ENCODE measurements at places on chromosomes 12 and 14.

DNA sequence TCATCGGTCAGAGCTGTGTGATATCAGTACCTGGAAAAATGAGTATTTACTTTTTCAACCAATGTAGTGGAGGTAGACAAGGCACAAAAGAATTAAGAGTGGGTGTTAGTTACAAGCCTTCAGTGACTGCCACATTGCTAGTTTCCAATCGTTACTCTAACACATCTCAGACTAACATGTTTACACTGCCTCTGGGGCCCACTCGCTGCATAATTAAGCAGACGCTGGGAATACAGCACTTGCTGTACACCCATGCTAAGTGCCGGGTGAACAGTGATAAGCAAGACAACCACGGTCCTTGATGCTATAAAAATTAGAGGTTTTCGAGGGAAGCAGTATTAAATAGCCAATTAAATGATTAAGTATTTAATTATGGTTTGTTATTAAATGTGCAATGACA, 1147.6 kb downstream of the AACS start:
- H3K27me3 ChIP-seq, result peaks cover 35% of the 10 kb centered on the region
- H3K27ac ChIP-seq, result no peak overlapping the region
- no peak overlapping the region for H3K4me3 ChIP-seq
- no peaks in the 10 kb centered on the region for H3K36me3 ChIP-seq
- no peak for DNase-seq

- DNase-seq, result no peak
- no peaks in the 10 kb centered on the region for H3K36me3 ChIP-seq
- H3K4me3 ChIP-seq, result peak overlapping the region; percentile 22
Observed at GRCh38 chr14:68958553-68958952, 20.5 kb downstream of the ACTN1 start.

DNA sequence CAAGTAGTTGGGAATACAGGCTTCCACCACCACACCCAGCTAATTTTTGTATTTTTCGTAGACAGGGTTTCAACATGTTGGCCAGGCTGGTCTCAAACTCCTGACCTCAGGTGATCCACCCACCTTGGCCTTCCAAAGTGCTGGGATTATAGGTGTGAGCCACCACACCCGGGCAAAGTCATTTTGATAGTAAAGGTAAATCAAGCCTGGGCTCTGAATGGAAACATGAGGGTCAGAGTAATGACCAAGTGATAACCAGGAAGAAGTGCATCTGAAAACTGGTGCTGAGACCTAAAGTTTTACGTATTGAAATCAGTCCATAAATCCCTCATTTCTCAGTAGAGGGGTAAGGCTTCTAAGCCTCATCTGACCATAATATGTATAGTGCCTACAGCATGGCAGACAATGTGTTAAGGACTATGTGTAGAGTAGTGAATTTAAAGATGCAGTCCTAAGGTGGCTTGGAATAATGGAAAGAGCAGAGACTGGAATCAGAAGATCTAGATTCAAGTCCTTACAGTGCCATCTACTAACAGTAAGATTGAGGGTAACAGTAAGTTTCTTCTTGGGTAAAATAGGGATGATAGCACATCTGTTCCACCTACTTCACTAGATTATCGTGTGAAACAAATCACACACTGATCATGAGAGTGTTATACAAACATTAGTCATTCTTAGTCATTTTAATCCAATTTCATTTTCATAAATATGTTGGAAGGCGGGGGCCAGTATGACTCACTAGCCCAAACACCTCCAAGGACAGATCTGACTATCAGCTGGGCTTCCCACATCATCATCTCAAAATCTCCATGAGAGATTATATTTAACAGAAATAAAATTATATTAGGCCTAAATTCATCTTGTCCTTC, 11.2 kb downstream of the MAP4K5 start:
- peak overlapping the region; percentile 26 for H3K27ac ChIP-seq
- DNase-seq, result no peak
- no peaks in the 10 kb centered on the region for H3K27me3 ChIP-seq
- no peak overlapping the region for H3K4me3 ChIP-seq
- H3K4me1 ChIP-seq, result peaks cover 19% of the 10 kb centered on the region
- no peaks in the 10 kb centered on the region for H3K36me3 ChIP-seq

GRCh38 chr14:61565836-61566536, 129.3 kb upstream of the HIF1A start:
- no peaks in the 10 kb centered on the region for H3K27me3 ChIP-seq
- DNase-seq, result no peak
- no peak overlapping the region for H3K4me3 ChIP-seq
- peak overlapping the region; percentile 87 for H3K27ac ChIP-seq
- H3K36me3 ChIP-seq, result no peaks in the 10 kb centered on the region
- H3K4me1 ChIP-seq, result peaks cover 70% of the 10 kb centered on the region

DNA sequence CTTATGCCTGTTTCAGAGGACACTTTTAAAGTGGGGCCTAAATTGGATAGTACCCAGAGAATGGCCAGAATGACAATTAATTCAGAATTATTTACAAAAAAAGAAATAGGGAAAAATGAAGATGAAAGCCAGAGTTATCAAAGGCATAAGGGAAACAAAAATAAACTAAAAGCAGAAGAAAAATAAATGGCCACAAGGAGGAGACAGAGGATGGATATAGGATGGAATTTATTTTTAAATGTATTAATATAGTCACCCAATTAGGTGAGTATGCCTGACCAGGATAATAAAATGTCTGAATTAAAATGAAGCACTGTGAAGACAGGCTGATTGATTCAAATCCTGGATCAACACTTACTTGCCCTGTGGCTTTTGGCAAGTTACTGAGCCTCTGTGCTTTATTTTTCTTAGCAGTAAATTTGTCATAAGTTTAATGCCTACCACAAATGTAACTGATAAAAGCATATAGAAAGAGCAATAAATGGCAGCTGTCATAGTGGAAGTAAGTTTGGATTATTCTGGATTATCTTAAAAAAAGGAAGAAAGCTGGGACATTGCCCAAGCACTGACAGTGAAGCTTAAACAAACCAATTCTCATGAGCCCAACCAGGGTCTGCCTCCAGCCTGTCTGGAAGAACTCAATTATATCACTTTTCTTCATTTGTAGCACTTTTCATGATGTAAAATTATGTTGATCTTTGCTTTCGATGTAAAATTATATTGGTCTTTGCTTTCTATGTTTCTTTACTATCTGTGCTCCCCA, 3.5 kb downstream of the CLEC9A start:
- H3K4me1 ChIP-seq, result no peaks in the 10 kb centered on the region
- H3K36me3 ChIP-seq, result no peaks in the 10 kb centered on the region
- no peaks in the 10 kb centered on the region for H3K27me3 ChIP-seq
- H3K4me3 ChIP-seq, result no peak overlapping the region

- H3K27me3 ChIP-seq, result no peaks in the 10 kb centered on the region
- peaks cover 54% of the 10 kb centered on the region for H3K4me1 ChIP-seq
- no peak overlapping the region for H3K4me3 ChIP-seq
- H3K27ac ChIP-seq, result peak overlapping the region; percentile 47
- H3K36me3 ChIP-seq, result peaks cover 49% of the 10 kb centered on the region
- DNase-seq, result no peak
Observed at GRCh38 chr14:52042371-52043289, 26.2 kb downstream of the NID2 start.

DNA sequence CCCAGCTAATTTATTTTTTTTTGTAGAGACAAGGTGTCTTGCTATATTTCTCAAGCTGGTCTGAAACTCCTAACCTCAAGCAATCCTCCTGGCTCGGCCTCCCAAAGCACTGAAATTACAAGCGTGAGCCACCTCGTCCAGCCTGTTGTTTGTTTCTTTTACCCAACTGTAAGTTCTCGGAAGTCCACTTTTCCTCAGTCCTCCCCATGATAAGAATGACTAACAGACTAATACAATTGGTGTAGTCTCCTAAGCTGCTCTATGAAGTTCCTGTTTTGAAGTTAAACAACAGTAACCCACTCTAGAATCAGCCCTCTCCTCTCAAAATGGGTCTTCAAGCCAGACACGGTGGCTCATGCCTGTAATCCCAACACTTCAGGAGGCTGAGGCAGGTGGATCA, 36.5 kb downstream of the HIGD1C start:
- no peak overlapping the region for H3K4me3 ChIP-seq
- DNase-seq, result no peak
- peaks cover 26% of the 10 kb centered on the region for H3K4me1 ChIP-seq

GRCh38 chr14:99562856-99563748, 40.9 kb downstream of the CCDC85C start:
- no peaks in the 10 kb centered on the region for H3K27me3 ChIP-seq
- H3K36me3 ChIP-seq, result no peaks in the 10 kb centered on the region
- peaks cover 82% of the 10 kb centered on the region for H3K4me1 ChIP-seq
- no peak overlapping the region for H3K4me3 ChIP-seq

DNA sequence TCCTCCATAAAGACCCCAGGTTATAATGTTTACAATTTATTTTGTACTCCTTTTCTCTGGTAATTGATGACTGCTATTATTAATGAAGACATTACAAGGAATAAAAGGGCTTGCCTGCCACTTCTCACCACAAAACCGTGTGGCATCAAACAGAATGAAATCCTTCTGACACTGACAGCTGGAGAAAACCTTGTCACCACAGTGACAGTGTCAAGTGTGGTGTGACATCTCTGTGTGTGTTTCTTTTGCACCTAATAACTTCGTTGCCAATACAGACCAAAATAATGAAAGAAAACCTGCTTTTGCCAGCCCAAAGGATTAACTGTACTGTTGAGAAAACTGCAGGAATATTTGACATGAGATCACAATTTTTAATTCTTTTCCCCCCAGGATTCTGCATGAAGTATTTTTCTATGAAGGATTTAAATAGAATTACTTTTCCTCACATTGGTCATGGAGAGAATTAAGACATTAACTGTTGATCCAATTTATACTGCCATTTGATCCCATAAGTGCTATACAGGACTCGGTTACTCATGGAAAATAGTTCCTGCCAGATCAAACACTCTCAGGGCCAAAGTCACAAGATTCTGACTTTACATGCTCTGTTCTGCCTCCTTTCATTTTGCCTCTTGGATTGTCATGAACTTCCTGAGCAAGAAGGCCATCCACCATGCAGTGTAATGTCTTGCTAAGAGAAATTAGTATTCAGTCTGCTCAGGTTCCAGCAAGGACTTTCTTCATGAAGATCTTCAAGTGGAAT, 60.4 kb upstream of the IFNG-AS1 start:
- no peaks in the 10 kb centered on the region for H3K27me3 ChIP-seq
- H3K36me3 ChIP-seq, result no peaks in the 10 kb centered on the region
- peak overlapping the region; percentile 65 for H3K27ac ChIP-seq
- no peak for DNase-seq

- H3K4me1 ChIP-seq, result no peaks in the 10 kb centered on the region
- H3K27me3 ChIP-seq, result peaks cover 10% of the 10 kb centered on the region
- no peak for DNase-seq
Observed at GRCh38 chr12:64800640-64801039, 23.8 kb upstream of the TBC1D30 start.

DNA sequence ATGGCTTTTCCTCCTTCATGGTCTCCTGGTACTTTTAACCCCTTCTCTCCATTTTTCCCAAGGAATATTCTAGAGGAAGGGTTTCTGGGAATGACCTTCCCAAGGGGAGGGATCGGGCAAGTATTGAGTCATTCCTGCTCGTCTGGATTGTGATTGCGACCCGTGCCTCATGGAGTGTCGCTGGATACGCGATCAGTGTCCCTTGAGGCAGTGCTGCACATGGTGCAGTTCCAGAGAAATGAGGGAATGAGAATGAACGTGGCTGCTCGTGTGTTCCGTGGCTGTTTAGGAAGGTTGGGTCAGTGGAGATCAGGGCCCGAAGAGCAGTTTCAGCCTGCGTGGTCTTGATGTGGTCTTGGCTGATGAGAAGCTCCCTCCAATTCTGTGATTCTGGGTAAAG, 234.4 kb downstream of the CACNA1C start:
- DNase-seq, result no peak
- no peaks in the 10 kb centered on the region for H3K27me3 ChIP-seq
- H3K4me3 ChIP-seq, result no peak overlapping the region
- peak overlapping the region; percentile 83 for H3K27ac ChIP-seq

DNA sequence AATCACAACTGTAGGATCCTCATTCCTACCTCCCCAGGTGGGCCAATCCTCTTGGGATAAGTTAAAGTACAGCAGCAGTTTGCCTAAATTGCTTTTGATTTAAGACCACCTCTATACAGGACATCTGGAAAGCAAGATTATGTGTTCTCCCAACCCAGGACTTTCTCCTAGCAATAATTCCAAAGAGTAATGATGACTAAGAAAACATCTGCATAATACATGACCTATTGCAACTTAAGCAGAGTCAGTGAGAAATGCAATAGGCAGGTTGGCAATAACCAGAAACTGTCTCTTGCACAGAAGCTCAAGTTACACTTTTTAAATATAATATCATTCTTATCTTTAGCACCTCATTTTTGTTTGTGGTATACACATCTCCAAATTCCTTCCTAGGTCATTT, 275.4 kb downstream of the TRHDE start:
- H3K4me3 ChIP-seq, result no peak overlapping the region
- H3K27me3 ChIP-seq, result no peaks in the 10 kb centered on the region
- no peaks in the 10 kb centered on the region for H3K36me3 ChIP-seq
- H3K27ac ChIP-seq, result no peak overlapping the region

DNA sequence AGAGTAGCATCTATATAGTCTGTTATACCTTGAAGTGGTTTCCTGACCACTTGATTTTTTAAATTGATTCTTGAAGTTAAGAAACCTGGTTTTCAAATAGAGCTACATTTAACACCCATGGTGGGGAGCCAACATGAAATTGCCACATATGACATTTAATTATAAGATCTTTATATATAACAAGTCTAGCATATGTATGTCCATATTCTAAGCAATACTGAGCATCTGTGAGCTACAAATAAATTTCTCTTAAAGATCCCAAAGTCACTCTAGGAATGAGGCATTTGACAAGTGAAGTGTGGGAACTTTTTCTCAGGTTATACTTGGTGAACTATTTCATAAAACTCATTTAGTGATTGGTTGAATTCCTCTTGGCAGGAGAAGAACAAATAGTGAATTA, 132.5 kb downstream of the RPL10L start:
- no peaks in the 10 kb centered on the region for H3K4me1 ChIP-seq
- H3K27me3 ChIP-seq, result no peaks in the 10 kb centered on the region
- H3K4me3 ChIP-seq, result no peak overlapping the region
- H3K27ac ChIP-seq, result no peak overlapping the region

GRCh38 chr12:95117178-95117599, 43.8 kb upstream of the NR2C1 start:
- no peak for DNase-seq
- H3K4me3 ChIP-seq, result no peak overlapping the region
- H3K36me3 ChIP-seq, result peaks cover 11% of the 10 kb centered on the region

GRCh38 chr12:11697131-11697530, 47.7 kb downstream of the ETV6 start:
- H3K36me3 ChIP-seq, result no peaks in the 10 kb centered on the region
- no peak for DNase-seq
- peaks cover 51% of the 10 kb centered on the region for H3K4me1 ChIP-seq
- H3K4me3 ChIP-seq, result no peak overlapping the region
- H3K27ac ChIP-seq, result no peak overlapping the region

DNA sequence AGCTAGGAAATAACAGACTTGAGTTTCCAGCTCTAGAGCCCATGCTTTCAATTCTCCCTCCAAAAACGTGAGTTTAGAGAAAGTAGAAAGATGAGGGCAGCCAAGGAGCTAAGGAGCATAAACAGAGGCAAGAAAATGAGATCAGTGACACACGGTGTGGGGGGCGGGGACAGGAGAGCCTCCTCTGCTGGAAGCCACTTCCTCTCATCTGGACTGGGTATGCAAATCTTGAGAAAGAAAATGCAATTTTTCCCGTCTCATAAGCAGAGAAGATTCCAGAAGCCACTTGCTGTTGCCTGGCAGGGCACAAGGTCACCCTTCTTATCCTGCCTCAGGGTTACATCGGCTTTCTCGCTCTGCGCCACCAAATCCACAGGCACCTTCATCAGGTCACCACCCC, 6.0 kb downstream of the OR10P1 start:
- no peak overlapping the region for H3K27ac ChIP-seq
- H3K4me1 ChIP-seq, result peaks cover 13% of the 10 kb centered on the region
- no peaks in the 10 kb centered on the region for H3K36me3 ChIP-seq
- no peak for DNase-seq
- H3K27me3 ChIP-seq, result peaks cover 3% of the 10 kb centered on the region
